ENCODE measurements at places on chromosomes 13 and 19.

GRCh38 chr13:94431574-94431973 is 47.9 kb downstream of the DCT start:
- no peak for DNase-seq

DNA sequence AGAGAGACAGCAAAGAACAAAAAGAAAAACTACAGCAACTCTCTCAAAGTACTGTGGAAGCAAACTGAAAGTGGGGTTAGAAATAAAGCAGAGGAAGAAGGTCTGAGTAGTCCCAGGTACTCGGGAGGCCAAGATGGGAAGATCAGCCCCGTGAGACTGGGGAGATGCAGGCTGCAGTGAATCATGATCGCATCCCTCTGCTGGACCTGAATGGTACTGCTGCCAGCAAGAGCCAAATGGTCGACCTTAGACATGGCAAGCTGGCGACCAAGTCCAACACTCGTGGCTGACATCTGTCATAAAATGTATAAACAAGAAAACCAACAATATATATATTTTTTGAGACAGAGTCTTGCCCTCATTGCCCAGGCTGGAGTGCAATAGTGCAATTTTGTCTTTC is 33.7 kb upstream of the ZNF724 start:
- peak; percentile 52 for DNase-seq

- DNase-seq, result no peak
These were observed 43.5 kb downstream of the CCL25 start for GRCh38 chr19:8096071-8096470.

GRCh38 chr13:97298816-97299215 is 76.7 kb downstream of the MBNL2 start:
- no peak for DNase-seq

DNA sequence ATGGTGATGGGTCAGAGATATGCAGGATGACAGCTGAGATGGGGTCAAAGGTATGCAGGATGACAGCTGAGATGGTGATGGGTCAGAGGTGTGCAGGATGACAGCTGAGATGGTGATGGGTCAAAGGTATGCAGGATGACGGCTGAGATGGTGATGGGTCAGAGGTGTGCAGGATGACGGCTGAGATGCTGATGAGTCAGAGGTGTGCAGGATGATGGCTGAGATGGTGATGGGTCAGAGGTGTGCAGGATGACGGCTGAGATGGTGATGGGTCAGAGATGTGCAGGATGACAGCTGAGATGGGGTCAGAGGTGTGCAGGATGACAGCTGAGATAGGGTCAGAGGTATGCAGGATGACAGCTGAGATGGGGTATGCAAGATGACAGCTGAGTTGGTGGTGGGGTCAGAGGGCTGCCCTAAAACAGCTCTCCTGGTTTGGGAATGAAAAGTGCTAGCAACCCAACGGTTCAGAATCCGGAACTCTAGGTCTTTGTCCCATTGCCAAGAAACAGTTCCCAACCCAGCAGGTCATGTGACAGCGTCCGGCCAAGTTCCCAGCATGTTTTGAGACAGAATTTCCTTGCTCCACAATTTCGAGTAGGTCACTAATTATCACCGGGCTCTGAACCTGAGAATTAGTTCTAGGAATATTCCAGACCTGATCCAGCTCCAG is 3.2 kb downstream of the SELENOW start:
- no peak for DNase-seq

DNA sequence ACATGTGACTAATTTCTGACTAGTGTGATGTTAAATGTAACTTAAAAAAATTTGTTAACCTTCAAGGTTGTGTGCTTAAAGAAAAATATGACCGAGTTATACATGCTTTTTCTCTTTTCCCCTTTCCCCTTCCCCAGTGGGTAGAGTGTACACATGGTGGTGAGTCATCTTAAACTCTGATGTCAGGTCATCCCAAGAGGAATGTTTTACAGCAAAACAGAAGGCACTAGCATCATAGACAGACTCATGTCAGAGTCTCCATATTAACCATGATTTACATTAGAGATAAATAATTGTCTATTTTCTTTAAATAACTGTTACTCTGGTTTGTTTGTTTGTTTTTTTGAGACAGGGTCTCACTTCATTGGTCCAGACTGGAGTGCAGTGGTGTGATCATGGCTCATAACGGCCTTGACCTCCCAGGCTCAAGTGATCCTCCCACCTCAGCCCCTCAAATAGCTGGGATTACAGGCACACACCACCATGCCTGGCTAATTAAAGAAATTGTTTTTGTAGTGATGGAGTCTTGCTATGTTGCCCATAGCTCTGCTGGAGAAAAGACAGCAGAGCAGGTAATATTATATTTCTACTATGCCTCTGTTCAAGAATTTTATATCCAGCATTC is 160.4 kb upstream of the PCDH9 start:
- DNase-seq, result no peak

- DNase-seq, result peak; percentile 72
These were observed at the start of gene PEPD for GRCh38 chr19:33521480-33522370. PEPD (minus strand) TSS chr19:33521791; CDS start chr19:33521760, 31 bp downstream.

- no peak for DNase-seq
These were observed 800.2 kb upstream of the MIR17HG start for GRCh38 chr13:90547272-90547790.

Data from activated T-cell treated with anti-CD3 and anti-CD28 coated beads for 1 hour (primary cell).